ENCODE measurements at places on chromosomes 16 and 17. TPM values are rescaled to one million over a fixed set of nuclear protein-coding genes. Genes with fewer than 3 reads are reported as not detected.

Gene SGSM2
- total RNA-seq, result 147 TPM

Gene NUP93
- total RNA-seq, result 47.2 TPM

Gene MLYCD
- total RNA-seq, result 5.3 TPM

Gene CNTNAP1
- 4.4 TPM for total RNA-seq

Gene ABCC6
- total RNA-seq, result not detected

Gene CHST6
- not detected for total RNA-seq

Gene C17orf100
- total RNA-seq, result 0.70 TPM

Gene EVI2B
- 102 TPM for total RNA-seq

Gene CCDC154
- total RNA-seq, result 3.0 TPM

Gene NOG
- 12.5 TPM for total RNA-seq

Gene HBA2
- total RNA-seq, result not detected

Gene ADPRM
- 35.0 TPM for total RNA-seq

Gene TBC1D26
- total RNA-seq, result not detected
